Anterior cingulate cortex (tissue), 58 donors: ENCODE measurements at places on chromosomes 3 and 15.

- no peak for DNase-seq
Observed at GRCh38 chr15:66405615-66406014, 18.9 kb downstream of the MAP2K1 start.

GRCh38 chr15:82046666-82047452 lies 1.0 kb upstream of the MEX3B start:
- peak; percentile 82 for DNase-seq

- DNase-seq, result no peak
Observed at GRCh38 chr3:188486126-188486525, 332.2 kb downstream of the LPP start.

GRCh38 chr15:59169251-59169708 lies 37.4 kb upstream of the LDHAL6B start:
- DNase-seq, result no peak

GRCh38 chr15:74893627-74894026 lies 3.8 kb downstream of the MPI start:
- DNase-seq, result no peak

DNA sequence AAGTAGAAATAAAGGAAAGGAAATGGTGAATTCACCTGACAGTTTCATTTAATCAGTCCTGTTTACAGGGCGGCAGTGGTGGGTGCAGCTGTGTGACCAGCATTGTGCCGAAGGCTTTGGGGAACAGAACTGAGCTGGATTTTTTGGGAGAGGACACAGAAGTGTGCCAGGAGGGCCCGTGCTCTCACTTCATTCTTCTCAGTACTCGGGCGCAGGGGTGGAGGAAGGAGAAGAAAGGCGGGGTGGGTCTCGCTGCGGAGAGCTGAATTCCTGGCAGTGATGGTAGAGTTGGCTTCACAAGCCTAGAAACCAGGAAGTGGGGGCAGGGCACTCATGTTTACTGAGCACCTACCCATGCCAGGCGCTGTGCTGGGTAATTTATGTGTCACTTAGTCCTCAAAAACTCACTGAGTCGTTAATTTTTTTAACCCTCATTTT lies 64.6 kb downstream of the CRTC3 start:
- DNase-seq, result no peak

GRCh38 chr15:85477730-85478129 lies 97.3 kb downstream of the AKAP13 start:
- DNase-seq, result no peak

DNA sequence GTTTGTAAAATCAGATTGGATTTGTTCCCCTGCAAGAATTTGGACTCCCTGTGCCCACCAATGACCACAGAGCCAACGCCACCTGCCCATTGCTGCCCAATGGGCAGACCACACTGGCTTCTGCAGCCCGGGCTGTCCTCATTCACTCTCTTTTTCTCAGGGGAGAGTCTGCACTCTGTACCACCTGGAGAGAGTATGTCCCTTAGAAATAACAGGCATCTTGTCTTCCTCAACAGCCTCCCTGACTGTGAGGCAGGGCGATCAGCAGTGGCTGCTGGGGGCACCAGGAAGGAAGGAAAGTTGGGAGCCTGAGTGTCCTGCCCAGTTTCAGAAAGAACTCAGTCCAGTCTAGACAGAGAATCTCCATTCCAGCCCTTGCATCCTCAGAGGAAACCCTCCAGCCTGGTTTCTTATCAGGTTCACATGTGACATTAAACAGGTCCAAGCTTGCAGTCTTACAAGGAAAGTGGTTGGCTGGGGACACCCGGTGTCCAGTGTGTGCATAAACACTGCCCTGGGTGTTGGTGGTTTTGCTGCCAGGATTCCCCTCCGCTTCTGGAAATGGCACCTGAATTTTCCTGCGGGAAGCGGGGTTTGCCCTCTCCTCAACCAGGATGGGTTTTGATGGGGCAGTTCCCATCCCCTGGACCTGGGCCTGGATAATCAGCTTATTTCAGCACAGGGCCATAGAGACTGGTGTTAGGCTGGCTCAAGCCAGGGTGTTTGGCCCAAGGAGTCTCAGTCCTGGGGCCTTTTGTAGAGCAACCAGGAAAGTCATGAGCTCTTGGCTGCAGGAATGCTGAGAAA lies 37.2 kb downstream of the SSUH2 start:
- no peak for DNase-seq

DNA sequence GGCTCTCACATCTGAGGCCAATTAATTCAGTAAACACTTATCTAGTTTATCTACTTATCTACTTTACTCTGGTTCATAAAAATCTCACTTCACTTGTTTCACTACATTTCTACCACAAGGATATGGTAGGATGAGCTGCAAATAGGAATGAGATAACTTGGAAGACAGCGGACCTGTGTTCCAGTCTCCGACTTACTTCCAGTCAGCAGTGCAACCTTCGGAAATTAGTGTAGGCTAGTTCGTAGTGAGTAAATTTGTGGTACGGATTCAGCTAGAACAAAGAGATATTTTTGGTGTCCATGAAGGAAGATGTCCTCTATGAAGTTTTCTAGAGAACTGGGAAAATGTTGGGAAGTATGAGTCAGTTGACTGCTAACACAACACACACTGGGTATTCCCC lies 66.3 kb downstream of the TPRG1 start:
- DNase-seq, result no peak
